ENCODE measurements at places on chromosomes 1 and 21.

DNA sequence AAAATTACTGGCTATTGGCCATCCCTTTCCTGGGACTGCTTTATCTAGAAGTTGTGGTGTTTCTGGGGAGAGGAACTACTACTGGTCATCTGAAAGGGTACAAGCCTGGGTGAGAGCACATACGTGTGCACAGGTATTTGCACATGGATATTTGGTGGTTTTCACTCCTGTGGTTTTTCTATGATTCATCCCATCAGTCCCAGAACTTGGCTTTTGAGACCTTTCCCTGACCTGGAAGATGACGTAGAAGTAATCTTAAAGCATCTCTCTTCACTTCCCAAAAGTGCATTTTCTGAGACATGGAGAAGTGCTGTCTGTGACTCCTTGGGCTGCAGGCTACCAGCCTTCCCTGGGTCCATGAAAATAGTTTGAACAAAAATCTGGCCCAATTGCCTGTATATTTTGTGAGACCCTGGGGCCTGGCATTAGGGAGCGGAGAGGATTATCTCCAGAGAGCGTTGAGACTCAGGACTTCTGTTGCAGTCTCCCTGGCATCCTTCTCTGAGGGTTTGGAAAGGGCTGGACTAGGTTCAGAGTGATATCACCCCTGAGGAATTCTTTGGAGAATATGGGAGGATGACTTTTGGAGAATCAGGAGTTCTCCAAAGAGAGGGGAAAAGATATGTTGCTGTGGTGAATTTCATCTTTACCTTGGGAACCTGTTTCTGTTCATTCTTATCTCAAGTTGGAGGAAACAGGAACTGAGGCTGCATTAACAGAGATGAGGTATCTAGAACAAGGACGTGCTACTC is 130.8 kb downstream of the NOS1AP start:
- DNase-seq, result no peak

GRCh38 chr1:36199934-36200741 is 24.1 kb upstream of the THRAP3 start:
- no peak for DNase-seq

DNA sequence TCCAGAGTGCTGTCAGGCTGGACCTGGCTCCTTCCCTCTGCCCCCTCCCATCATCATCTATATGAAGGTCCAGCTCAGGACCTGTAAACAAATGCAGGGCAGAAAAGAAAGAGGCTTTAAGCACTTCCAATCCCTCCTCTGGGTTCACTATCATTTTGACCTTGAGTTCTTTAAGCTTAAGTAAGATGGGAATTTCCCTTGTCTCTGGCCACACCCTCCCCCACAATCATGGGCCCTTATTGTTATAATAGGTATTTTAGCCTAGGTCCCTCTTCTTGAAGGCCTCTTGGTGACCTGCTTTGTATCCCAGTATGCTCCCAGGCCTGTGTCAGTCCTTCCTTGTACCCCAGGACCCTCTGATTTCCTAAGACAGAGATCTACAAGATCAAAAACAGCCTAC is 45.1 kb upstream of the EPS15 start:
- DNase-seq, result peak; percentile 7

DNA sequence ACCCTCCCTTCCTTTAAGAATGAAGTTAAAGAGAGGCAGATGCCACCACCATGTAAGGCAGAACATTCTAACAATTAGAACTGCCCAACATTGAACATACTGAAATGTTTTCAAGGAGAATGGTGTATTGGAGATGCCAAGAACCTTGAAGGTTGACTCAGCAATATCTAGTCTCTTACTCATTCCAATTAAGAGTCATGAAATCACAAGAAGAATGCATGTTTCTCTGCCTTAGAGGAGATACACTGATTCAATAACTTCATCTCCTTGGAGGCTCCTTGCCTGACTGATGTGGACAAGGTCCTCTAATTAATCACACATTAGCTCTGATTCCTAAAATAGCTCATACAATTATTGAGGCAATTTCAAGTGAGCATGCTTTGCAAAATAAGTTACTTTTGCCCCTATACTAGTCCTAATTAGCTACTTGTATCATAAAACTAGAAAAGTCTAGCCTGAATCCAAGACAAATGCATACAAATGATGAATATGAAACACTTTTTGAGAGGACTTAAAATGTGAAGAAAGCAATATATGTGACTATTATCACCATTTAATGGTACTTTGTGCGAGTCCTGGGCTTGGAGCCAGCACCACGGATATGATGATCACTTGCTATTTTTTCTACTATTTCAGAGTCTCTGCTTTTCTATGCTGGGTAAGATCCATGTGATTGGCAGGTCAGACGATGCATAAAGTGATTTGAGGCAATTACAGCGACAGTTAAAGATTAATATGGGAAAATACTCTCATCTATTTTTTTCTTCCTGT is 114.5 kb downstream of the DSCAM start:
- DNase-seq, result no peak

DNA sequence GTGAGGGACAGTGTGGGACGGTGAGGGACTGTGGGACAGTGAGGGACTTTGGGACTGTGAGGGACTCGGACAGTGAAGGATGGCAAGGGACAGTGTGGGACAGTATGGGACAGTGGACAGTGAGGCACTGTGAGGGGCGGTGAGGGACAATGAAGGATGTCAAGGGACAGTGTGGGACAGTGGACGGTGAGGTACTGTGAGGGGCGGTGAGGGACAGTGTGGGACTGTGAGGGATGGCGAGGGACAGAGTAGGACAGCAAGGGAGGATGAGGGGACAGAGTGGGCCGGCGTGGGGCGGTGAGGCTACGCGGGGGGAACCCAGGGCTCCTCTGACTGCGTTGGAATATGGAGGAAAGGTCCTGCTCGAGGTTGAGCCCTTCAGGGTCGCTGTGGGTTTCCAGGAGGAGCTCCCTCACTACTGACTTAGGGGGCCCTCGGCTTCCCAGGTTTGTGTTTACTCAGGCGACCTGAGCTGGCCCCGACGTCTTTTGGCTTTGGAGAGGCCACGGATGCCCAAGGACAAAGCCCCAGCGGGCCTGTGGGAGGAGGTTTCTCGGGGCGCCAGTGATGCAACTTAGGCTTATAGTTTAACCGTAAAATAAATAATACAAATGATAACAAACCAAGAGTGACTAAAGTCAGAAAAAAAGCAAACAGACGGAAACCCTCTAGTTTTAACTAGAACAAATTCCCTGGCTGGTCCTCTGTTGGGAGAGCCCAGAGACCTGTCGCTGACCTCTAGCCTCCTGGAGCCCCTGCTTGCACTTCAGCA is 1.1 kb upstream of the ERRFI1 start:
- DNase-seq, result no peak

- DNase-seq, result no peak
Measured at GRCh38 chr21:23890652-23891051, 1716.6 kb downstream of the MRPL39 start.

DNA sequence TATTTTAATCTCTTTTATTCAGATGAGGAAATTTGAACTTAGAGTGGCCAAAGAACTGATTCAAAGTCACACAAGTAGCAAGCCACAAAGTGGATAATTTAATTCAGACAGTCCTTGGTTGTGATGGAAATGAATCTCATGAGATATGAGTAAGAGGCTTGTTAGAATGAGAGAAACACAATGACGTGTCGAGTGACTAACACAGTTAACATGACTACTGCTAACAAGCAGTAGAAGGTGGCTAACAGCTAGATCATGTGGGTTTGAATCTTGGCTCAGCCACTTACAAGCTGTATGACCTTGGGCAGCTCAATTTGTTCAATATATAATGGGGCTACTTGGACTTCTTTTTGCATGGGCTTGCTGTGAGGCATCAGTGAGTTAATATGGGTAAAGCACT is 104.5 kb upstream of the LMO4 start:
- DNase-seq, result no peak

DNA sequence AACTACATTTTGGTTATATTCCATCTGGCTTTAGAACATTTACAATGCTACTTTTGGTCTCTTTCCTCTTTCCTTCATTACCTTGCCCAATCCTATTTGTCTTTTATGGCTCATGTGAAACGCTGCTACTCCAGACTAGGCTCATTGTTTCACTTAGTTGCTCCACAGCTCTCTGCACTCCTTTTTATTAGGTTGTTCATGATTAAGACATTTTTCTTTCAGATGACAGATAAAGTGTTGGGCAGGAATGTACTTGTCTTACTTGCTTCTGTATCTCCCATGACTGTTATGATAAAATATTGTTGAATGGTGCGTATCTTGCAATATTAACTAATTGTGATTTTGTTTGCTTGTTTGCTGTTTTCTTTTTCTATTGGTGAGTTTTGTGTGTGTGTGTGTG is 1532.3 kb downstream of the KCNT2 start:
- DNase-seq, result no peak
